Left ventricle myocardium inferior (tissue), 1 donor: ENCODE measurements at places on chromosomes 3 and 15.

- no peak for DNase-seq
These were observed 37.4 kb downstream of the TFRC start for GRCh38 chr3:196044513-196044912.

- DNase-seq, result no peak
These were observed 4.6 kb downstream of the TLE3 start for GRCh38 chr15:70093070-70093469.

DNA sequence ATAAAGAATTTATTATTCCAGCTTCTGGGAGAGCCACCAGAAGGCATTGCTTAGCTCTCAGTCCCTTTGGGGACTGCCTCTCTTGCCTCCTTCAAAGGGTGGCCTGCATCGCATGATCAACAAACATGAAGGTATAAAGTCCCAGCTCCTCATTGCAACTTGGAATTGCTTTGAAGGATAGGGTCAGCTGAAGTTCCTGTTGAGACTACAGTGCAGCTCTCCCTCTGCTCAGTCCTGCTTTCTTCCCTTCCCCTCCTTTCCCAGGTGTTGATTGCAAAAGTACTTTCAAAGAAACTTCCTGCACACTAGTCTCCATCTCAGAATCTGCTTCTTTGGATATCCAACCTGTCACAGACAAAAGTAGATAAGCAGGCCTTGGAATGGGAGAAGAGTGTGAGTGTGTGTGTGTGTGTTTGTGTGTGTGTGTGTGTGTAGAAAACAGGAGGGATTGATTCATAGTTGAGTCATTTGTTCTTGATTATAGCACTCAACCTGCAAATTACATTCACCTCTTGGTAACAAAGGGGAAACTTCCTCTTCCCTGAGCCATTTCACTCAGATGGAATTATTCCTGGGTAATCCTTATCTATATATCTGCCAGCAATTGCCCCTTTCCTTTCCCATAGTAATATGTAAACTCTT is 13.7 kb downstream of the CCR8 start:
- no peak for DNase-seq

- no peak for DNase-seq
These were observed 1270.0 kb downstream of the ROBO1 start for GRCh38 chr3:78497767-78498166.

DNA sequence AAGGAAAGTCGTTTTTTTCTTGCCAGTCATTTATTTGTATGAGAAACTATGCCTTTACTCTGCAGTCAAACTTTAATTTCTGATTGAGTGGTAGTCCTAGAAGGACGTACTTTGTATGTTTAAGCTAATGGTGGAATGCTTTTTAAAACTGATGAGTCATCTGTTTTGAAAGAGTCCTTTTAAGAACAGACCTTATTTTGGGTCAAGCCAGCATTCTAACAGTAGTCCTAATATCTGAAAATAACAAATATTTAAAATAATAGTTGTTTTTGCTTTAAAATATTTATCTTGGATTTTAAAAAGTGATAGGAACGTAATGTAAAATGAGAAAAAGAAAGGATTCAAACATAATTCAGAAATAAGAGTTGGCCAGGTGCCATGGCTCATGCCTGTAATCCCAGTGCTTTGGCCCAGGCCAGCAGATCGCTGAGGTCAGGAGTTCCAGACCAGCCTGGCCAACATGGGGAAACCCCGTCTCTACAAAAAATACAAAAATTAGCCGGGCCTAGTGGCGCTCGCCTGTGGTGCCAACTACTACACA is 1.3 kb upstream of the LRRC58 start:
- DNase-seq, result no peak

GRCh38 chr3:44899683-44900367 is 25.4 kb downstream of the TGM4 start:
- DNase-seq, result no peak

- no peak for DNase-seq
These were observed 1.2 kb upstream of the CSPG5 start for GRCh38 chr3:47579875-47580274.

- DNase-seq, result no peak
These were observed 32.3 kb downstream of the B3GNT5 start for GRCh38 chr3:183285318-183285717.

- no peak for DNase-seq
These were observed 84.4 kb upstream of the MEX3B start for GRCh38 chr15:82130248-82130647.

DNA sequence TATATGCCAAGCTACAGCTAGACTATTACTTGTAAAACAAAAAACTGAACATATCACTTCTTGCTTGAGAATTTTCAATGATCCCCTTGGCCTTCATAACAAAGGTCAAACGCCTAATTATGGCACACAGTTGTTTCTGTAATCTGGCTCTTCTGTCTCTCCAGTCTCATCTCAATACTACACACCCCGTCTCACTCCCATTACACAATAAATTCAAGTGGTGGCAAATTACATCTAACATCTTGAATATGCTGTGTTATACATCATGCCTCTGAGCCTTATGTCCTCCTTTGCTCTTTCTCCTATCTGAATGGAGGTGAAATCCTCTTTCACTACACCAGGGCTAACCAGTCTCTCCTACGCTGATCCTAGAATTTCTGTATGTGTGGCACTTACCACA is 140.4 kb downstream of the TBL1XR1 start:
- no peak for DNase-seq

DNA sequence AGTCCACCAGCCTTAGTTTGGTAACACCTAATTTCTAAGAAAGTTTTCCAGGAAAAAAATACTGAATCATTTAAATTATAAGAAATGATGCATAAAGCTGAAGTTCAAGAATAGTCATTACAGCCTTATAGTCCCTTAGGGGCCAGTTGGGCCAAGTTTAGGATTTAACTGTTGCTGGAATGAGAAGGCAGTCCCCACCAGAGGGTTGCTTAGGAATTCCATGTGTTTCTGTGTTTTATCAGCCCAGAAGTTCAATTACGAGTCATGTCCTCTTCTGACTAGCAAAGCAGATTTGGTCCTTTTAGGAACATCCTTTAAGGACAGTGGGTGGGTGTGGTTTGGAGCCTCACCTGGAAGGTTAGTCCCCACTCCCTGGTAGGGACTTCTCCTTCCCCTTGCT is 57.0 kb upstream of the NR2E3 start:
- no peak for DNase-seq

- DNase-seq, result no peak
These were observed 604 bp downstream of the ISL2 start for GRCh38 chr15:76337059-76337695.

DNA sequence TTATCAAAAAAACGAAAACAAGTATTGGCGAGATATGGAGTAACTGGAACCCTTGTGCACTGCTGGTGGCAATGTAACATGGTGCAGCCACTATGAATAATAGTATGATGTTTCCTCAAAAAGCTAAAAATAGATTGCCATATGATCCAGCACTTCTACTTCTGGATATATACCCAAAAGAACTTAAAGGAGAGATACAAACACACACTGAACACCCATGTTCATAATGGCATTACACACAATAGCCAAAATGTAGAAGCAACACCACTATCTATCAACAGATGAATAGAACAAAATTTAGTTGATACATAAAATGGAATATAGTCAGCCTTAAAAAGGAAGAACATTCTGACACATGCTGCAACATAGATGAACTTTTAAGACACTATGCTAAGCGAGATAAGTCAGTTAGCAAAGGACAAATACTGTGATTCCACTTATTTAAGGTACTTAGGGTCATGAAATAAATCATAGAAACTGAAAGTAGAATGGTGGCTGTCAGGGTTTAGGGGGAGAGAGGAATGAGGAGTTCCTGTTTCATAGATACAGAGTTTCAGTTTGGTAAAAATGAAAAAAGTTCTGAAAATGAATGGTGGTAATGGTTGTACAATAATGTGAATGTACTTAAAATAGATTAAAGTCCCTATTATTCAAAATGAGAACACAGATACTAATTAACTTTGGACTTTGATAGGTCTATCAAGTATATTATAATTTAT is 59.4 kb upstream of the IMPG2 start:
- DNase-seq, result no peak

DNA sequence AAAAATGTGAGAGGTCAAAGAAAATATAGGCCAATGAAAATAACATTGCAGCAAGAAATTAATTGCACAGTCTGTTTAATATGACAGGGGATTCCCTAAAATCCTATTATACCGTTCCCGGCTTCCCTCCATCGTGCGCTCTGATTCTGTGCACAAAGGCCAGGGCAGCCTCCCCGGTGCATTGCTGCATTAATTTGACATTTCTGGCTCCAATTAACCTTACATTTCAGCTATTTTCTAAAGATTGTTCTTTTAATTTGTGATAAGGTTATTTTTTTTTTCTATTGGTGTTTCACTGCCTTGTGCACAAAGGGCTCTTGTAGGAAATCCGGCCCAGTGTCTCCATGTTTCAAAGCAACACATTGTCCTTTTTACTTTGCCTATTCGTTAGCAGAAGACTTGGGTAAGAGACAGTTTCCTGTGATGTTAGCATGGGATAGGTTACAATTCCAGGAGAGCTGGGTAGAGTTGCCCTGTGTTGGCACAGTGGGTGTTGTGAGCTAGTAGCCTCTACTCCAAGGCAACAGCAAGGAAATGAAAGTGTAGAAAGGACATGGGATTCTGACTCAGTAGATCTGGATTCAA is 257.3 kb upstream of the IGF1R start:
- DNase-seq, result no peak

- DNase-seq, result no peak
These were observed 190.4 kb downstream of the DIPK2A start for GRCh38 chr3:144162042-144162441.

GRCh38 chr15:80010131-80010673 is 39.2 kb upstream of the BCL2A1 start:
- no peak for DNase-seq

- no peak for DNase-seq
These were observed 329.8 kb upstream of the RASGRP1 start for GRCh38 chr15:38894243-38894948.

GRCh38 chr15:67882487-67883233 is 42.8 kb upstream of the RNU6-1 start:
- no peak for DNase-seq

GRCh38 chr15:33086500-33087121 is 107.9 kb downstream of the FMN1 start:
- no peak for DNase-seq

DNA sequence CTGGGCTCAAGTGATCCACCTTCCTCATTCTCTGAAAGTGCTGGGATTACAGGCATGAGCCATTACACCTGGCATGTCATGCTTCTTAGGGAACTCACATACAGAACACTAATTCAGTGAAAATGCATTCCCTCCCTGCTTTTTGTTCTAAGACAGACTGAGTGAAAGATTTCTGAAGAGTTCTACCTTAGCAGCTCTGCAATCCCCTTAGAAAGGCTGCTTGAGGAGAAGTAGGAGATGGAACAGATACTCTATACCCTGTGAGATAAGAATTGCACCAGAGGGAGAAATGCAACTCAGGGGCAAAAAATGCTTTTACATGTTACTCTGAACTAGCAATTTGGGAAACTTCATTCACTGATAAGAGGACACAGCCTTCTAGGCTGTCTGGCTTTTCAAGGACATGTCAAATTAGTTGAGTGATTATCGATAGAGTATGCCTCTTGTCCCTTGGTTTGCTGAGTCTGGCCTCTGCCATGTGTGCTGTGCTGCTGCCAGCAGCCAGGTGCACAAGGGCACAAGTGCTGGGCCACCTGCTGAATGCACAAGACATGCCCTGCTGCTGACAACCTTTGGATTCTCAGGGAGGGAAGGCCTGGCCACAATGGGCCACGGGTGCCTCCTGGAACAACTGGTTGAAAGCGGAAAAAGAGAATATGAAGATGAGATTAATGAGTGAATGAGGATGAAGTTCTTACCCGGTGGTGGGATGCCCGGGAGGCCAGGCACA is 17.8 kb downstream of the UQCC5 start:
- DNase-seq, result no peak

GRCh38 chr3:4043867-4044575 is 244.8 kb downstream of the LRRN1 start:
- no peak for DNase-seq

DNA sequence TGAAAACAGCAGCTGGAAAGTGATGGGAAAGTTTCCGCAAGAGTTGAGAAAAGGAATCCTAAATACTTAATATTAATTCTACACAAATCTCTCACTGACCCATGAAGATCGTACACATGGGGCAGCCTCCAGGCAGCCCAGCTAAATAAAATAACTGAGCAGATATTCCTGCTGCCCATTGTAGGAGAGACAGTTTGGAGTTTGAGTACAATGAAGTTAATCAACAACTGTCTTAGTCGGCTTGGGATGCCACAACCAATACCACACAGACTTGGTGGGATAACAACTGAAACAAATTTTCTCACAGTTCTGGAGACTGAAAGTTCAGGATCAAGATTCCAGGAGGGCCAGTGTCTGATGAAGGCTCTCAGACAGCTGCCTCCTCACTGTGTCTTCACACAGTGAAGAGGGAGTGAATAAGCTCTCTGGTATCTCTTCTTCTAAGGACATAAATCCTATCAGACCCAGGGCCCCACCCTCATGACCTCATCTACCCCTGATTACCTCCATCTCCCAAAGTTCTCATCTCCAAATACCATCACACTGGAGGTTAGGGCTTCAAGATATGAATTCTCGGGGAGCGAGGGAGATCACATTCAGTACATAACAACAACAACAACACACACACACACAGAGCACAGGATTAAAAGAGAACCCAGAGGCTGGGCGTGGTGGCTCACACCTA is 9.7 kb downstream of the TRPM7 start:
- no peak for DNase-seq

GRCh38 chr15:57671636-57672035 is 34.9 kb upstream of the POLR2M start:
- no peak for DNase-seq

- DNase-seq, result no peak
These were observed 54.5 kb downstream of the LRTM1 start for GRCh38 chr3:54873059-54874010.

DNA sequence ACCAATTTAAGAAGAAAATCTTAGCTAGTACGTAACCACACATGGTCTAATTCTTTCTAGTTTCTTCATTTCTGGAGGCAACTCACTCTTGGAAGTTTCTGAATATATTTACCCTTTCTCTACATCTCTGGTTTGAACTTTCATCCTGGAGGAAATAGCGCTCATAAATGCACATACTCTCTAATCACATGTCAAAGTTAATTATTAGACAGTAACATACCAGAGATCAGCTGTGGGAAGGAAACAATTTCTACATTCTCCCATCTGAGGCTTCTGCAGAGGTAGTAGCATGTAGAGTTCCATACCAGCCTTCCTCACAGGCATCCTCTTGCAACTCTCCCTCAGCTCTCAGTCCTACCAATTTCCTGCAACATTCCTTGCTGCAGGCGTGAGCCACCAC is 132.5 kb downstream of the RBPMS2 start:
- no peak for DNase-seq
